ENCODE measurements at places on chromosomes 1 and 21.
A peak's percentile ranks its signal among the peaks of the same experiment; 100 is the strongest.

GRCh38 chr1:151802372-151802771 is 2.8 kb downstream of the LINGO4 start:
- DNase-seq: no peak

GRCh38 chr21:34790341-34790740 is 121.5 kb downstream of the CLIC6 start:
- no peak for DNase-seq

DNA sequence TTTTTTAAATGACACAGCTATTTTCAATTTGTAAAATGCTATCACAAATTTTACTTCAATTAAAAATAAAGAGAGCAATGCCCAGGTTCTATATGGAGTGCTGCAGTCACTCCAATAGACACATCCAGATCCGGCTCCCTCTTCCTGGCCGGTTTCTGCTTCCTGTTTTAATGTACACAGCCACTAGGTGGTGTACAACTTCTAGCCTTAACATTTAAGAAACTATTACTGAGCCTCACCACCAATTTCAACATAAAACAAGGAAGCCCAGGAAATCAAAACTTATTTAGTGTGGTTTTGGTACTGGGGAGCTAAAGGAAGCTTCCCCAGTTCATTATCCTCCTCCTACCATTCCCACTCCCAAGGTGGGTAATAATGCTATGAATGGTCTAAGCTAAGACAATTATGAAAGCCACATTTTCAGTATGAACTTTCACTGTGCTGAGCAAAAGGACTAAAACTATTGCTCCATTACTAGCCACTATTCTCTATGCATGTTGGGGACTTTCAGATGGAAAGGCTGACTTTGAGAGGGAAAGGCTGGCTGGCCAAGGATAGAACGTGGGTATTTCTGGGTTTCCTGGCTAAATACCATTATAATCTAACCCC is 25.5 kb upstream of the MTMR11 start:
- peak; percentile 19 for DNase-seq

DNA sequence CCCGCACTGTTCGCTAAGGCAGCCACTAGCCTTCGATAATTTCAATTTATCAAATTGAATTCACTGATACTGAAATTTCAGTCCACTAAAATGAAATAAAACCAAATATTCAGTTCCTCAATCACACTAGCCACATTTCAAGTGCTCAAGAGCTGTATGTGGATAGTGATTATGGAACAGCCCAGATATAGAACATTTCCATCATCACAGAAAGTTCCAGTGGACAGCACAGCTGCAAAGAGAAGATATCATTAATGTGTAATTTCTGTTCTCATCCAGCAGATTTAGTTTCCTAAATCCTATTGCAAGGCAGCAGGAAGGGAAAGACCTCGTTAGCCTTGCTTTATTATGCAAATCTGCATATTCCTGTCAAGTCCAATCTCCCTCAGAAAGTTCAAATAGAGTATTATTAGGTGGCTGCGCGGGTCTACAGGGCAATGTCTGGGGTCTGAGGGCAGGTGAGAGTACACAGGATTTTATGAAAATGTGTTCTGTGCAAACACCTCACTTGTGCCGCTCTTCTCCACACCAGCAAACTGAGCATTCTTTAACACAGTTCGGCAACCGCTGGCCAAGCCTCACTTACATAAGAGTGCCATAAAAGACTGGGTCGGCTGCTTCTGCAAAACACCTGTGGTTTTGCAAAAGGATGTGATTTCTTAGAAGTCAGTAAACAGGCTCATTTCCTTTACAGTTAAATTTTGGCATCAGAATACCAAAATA is 22.4 kb downstream of the CAPZB start:
- peak; percentile 63 for DNase-seq

GRCh38 chr1:116493036-116493435 is 77.8 kb downstream of the CD58 start:
- no peak for DNase-seq

- no peak for DNase-seq
These were observed 6.2 kb downstream of the SNX27 start for GRCh38 chr1:151618003-151618402.

DNA sequence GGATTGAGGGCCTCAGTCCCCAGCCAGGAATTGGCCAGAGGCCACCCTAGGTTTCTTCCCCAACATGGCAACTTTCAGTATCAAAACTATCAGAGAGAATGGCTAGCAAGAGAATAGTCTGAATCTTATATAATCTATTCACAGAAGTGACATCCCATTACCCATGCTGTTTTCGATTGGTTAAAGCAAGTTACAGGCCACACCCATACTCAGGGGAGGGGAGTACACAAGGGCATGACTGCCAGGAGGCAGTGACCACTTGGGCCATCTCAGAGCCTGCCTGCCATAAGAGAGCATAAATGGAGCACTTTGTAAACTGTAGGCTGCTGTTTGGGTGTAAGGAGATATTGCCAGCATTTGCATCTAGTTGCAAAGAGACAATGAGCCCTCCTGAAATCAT is 65.4 kb downstream of the FAM163A start:
- DNase-seq: no peak

DNA sequence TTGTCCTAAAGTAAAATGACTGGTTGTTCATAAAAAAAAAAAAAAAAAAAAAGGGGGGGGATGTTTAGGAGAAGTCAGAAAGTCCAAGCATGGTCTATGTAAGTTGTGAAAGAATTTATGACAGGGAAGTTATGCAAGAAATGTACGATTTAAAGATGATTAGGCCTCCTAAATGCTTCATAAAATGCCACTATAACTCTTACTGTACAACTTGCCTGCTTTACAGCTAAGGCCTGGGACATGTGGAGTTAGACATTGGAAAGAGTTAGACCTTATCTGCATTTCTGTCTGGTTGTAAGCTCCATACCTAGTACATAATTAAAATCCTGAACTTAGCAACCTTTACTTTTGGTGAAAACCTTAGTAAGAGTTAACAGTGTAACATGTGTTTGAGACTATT is 150.0 kb downstream of the TPR start:
- DNase-seq: no peak

- no peak for DNase-seq
These were observed 178.5 kb upstream of the FMN2 start for GRCh38 chr1:239913141-239913585.

DNA sequence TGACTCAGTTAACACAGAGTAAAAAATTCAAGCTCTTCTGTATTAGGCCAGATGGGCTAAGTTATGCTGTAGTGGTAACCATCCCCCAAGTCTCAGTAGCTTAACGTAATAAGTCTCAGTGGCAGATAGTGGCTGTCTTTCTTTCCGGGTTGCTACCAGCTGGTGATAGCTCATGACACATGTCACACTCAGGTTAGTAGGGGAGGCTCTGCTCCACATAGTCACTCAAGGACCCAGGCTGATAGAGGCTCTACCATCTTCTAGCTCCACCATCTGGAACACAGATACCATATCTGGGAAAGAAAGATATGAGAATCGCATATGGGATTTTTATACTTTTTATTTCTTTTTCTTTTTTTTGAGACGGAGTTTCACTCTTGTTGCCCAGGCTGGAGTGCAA is 16.2 kb upstream of the MEF2D start:
- no peak for DNase-seq

- DNase-seq: no peak
These were observed 77.7 kb upstream of the C1orf87 start for GRCh38 chr1:60151311-60151710.

All from T follicular helper cell (primary cell).